ENCODE measurements at places on chromosomes 5 and 9.

GRCh38 chr9:125436613-125437443, 175.2 kb downstream of the GAPVD1 start:
- DNase-seq: no peak

DNA sequence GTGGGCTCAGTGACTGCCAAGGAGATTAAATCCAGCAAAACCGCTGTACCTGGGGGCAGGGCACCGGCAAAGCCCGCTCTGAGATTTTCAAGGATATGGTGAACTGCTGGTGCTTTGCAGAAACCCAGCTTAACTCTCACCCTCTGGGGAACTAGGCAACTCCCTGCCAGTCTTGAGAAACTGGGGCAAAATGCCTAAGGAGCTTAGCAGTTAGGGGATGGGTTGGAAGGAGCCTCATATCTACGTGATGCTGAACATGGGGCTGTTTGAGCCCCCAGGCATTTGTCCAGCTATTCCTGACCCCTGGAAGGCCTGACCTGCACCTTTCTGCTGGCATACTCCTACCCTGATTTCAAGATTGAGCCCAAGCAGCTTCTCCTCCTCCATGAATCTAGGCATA, 108.6 kb upstream of the TBC1D2 start:
- no peak for DNase-seq

- no peak for DNase-seq
These were observed 21.8 kb downstream of the IRX4 start for GRCh38 chr5:1860949-1861348.

GRCh38 chr9:73073337-73074175, 78.1 kb upstream of the ANXA1 start:
- DNase-seq: peak; percentile 46
